ENCODE measurements at places on chromosomes 6 and 20. TPM values are rescaled to one million over a fixed set of nuclear protein-coding genes. Genes with fewer than 3 reads are reported as not detected.

TGM3 gene
- total RNA-seq = 0.25 TPM

DDX43 gene
- total RNA-seq = 0.25 TPM

DOK5 gene
- 152 TPM for total RNA-seq

ECI2 gene
- 18.9 TPM for total RNA-seq

NEURL2 gene
- total RNA-seq = 3.2 TPM
